ENCODE measurements at places on chromosomes 7 and 10. TPM values are rescaled to one million over a fixed set of nuclear protein-coding genes. Genes with fewer than 3 reads are reported as not detected.

DNA sequence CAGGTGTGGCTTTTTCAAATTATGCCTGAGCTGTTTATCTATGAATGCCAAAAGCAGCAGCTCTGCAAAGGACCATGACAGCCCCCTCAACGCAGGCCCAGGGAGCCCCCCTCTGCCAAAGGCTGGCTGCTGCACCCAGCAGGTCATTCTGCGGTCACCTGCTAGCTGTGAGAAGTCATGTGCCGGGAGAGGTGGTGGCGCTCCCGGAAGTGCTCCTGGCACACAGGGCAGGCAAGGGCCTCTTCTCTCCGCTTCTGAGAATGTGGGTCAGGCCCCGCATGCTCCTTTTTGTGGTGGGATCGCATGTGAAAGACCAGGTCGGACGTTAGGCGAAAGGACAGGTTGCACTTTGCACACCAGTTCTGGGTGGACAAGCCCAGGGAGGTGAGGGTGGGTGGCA is 16.4 kb downstream of the ZNF488 start:
- no peak for DNase-seq

- peak; percentile 55 for DNase-seq
Measured at GRCh38 chr10:92699518-92700381, 10.0 kb downstream of the HHEX start.

The ERVW-1 gene
- not detected for total RNA-seq

The PAPOLB gene
- under 0.01 TPM for total RNA-seq

GRCh38 chr7:115269486-115269885 is 347.6 kb downstream of the MDFIC start:
- DNase-seq = peak; percentile 38

The CYP3A5 gene
- 12.4 TPM for total RNA-seq

DNA sequence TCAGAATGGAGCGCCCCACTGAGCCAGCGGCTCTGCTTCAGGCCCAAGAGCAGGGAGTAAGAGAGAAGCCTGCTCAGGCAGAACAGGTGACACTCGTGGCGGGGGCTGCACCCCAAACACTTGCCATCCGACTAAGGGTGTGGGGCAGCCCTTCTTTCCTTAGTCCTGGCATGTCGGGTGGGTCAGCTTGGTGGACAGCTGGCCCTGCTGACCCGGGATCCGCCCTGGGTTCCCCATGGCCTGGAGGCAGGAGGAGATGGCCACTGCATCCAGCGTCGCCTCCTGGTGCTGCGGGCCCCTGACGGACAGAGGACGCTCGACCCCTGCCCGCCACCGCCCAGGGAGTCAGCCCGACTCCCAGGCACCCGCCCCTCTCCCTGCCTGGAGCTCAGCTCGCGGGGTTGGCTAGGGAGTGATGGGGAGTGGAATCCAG is 1.2 kb upstream of the PAOX start:
- no peak for DNase-seq

DNA sequence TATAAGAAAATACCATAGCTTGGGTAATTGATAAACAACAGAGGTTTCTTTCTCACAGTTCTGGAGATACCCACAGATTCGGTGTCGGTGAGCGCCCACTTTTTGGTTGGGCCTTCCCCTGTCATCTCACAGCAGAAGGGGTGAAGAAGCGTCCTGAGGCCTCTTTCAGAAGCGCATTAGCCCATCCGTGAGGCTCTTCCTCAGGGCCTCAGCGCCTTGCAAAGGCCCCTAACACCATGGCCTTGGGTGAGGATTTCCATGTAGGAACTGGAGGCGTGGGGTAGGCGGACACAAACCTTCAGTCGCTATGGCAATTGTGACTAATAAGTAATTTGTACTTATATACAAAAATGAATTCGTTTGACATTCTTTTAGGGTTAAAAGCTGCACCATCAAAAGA is 316.0 kb downstream of the PTPRN2 start:
- DNase-seq = no peak

DNA sequence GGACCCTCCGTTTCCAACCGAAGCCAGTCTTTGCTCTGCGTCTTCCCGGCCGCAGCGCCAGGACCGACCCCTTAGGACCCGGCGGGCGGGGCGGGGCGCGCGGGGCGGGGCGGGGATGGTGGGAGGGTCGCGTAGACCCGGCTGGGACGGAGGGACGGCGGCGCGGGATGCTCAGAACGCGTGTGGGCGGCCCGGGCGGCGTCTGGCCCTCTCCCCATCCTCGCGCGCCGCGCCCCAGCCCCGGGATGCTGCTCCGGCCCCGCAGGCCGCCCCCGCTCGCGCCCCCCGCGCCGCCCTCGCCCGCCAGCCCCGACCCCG is at the start of gene UTF1:
UTF1 (plus strand) TSS at position 174 of the 318 bp plus-strand sequence; CDS start at position 246, 72 bp downstream.
- DNase-seq = no peak

GRCh38 chr7:106287786-106288185 is 3.0 kb upstream of the NAMPT start:
- no peak for DNase-seq

The MYH16 gene
- not detected for total RNA-seq

The SPDYE1 gene
- total RNA-seq = under 0.01 TPM

GRCh38 chr10:71921324-71922027 is 42.7 kb upstream of the CHST3 start:
- peak; percentile 47 for DNase-seq

GRCh38 chr10:4596951-4597350 is 229.1 kb upstream of the AKR1E2 start:
- peak; percentile 21 for DNase-seq

The ARPC1B gene
- 394 TPM for total RNA-seq

The CCZ1 gene
- 35.7 TPM for total RNA-seq

DNA sequence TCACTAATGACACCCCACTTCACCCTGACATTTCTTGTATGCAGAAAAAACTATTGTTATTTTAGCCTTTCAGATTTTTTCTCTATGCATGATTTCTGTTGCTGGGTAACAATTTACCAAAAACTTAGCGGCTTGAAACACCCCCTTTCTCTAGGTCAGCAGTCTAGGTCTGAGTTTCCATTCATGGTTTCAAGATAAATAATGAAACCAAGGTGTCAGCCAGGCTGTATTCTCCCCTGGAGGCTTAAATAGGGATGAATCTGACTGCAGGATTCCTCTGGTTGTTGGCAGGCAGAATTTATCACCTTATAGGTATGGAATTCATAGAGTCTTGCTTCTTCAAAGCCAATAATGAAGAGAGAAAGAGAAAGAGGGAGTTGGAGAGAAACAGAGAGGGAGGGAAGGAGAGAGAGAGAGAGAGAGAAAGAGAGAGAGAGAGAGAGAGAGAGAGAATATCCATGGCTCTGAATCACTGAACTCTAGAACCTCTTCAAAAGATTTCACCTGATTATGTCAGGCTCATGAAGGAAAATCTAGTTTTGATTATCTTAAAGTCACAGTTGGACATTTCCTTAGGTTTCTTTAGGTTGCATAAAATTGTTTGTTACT is 1224.6 kb upstream of the LRRTM3 start:
- DNase-seq = no peak

The CXCL12 gene
- total RNA-seq = 611 TPM

- peak; percentile 36 for DNase-seq
Measured at GRCh38 chr10:88062385-88062784, 199.0 kb downstream of the PTEN start.

The SMNDC1 gene
- 7.2 TPM for total RNA-seq

The CARD11 gene
- not detected for total RNA-seq

GRCh38 chr7:157250605-157251228 is 86.1 kb upstream of the DNAJB6 start:
- DNase-seq = peak; percentile 57

DNA sequence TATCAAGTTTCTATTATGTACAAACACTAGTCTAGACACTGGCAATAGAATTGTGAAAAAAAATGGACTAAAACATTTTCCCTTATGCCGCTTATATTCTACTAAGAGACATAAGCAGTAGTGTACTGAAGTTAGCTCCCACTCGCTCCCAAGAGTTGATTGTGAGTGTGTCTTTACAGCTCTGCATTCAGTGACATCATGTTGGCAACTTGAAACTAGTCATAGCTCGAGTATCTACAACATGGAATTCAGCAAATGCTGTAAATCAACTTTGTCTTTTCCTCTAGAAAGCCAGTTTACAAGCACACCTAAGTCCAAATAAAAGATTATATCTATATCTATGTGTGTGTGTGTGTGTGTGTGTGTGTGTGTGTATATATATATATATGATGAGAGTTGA is 58.8 kb upstream of the MAGI2 start:
- DNase-seq = no peak

The TAS2R40 gene
- total RNA-seq = not detected

DNA sequence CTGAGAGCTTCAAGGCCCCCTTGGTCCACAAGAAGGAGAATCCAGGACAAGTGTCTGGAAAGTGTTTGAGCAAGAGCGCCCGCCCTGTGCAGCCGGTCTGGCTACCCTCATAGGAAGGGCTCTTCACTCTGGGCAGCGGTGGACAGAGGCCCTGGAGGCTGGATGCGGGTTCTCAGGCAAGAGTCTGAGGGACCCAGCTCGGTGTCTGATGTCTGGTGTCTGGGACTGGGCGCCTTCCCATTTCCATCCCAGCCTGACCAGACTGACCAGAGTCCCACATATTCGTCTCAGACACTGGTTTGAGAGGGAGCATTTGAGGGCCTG is 59.8 kb downstream of the HK1 start:
- no peak for DNase-seq

GRCh38 chr7:46933596-46933995 is 648.3 kb downstream of the TNS3 start:
- peak; percentile 49 for DNase-seq
